ENCODE measurements at places on chromosomes 7 and 10.

- no peak for DNase-seq
Observed at GRCh38 chr7:129227646-129228578, 3.1 kb downstream of the AHCYL2 start.

DNA sequence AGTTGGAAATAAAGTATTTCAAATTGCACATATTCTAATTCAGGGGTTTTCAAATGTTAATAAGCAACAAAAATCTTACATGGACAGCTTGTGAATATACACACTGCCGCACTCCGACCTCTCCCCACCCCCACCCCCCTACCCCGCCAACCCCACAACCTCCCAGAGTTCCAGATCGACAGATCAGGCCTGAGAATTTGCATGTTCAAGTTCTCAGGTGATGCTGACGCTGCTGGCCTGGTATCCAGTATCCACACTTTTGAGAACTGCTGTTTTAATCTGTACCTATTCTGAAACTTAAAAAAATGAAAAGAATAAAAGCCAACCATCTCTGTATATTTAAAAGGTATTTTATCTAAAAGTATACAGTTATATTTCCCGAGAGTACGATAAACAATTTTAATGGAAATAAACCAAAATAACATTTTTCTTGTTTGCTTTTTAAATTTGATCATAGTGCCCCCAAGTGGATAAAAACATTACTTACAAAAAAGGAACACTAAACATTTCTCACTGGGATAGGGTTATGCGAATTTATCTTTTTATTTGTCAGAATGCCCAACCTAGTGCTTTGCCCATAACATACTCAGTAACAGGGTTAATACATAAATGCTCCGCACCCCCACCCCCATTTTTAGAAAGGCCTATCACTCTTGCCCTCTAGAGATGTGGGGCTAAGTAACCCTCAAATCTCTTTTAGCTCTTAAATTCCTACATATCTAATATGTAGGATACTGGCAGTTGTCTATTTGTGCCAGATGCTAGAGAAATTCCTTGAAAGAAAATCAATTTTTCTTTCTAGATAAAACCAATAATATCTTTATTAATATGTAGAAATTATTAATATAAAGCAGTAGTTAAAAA lies 166.3 kb downstream of the RNF133 start:
- no peak for DNase-seq

GRCh38 chr7:6495597-6496262 lies 48.0 kb upstream of the DAGLB start:
- no peak for DNase-seq

DNA sequence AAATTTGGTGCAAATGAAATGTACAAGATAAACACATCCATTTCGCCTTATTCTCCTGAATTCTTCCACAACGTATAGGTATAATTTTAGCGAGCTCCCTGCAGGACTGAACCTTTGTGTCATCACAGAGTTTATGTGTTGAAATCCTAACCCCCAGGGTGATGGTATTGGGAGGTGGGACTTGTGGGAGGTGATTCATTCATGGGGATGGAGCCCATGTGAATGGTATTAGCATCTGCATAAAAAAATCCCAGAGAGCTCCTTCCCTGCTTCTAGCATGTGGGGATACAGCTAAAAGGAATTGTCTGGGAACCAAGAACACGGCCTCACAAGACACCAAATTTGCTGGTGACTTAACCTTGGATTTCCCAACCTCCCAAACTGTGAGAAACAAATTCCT lies 741.4 kb upstream of the VSTM2A start:
- DNase-seq: no peak

DNA sequence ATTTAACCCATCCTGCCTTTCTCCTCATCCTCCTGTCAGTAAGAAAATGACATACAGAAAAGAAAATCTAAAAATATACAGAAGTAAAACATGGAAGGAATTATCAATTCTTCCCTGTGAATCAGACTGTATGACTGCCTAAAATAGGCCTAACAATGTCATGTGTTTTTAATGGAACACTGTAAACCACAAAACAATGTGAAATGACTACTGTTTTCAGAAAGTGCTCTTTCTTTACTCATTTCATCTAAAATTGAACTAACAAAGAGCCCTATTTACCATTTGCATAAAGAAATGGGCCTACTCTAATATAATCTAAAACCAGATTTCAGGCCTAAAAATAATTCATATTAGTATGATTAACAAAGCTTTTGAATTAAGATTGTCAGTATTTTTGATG lies 35.7 kb downstream of the SEMA3E start:
- no peak for DNase-seq

GRCh38 chr10:132453470-132453861 lies 56.5 kb downstream of the PWWP2B start:
- DNase-seq: no peak

GRCh38 chr10:97319671-97320479 lies 804 bp downstream of the FRAT1 start:
- DNase-seq: peak; percentile 51

- DNase-seq: peak; percentile 24
Observed at GRCh38 chr10:104109908-104110662, 11.9 kb upstream of the SFR1 start.

GRCh38 chr7:925601-926000 lies 28.9 kb downstream of the ADAP1 start:
- DNase-seq: peak; percentile 62

DNA sequence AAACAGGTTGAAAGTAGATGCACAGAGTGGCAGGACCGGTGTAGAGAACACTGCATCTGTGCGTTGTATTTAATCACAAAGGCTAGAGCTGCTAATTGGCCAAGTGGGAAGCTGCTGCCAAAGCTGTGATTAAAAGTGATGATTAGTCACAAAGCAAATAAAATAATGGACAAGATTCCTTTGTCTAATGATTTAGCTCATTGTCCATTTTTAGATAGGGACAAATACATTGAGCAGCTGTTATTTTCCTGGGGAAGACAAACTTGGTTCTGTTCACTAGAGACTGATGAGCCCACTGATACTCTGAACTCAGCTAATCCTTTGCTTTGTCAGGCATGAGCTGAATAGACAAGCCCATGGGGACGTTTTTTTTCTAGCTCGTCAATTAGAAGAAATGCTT lies 19.7 kb downstream of the UBE3C start:
- no peak for DNase-seq

GRCh38 chr7:17679458-17679857 lies 260.8 kb downstream of the SNX13 start:
- no peak for DNase-seq

DNA sequence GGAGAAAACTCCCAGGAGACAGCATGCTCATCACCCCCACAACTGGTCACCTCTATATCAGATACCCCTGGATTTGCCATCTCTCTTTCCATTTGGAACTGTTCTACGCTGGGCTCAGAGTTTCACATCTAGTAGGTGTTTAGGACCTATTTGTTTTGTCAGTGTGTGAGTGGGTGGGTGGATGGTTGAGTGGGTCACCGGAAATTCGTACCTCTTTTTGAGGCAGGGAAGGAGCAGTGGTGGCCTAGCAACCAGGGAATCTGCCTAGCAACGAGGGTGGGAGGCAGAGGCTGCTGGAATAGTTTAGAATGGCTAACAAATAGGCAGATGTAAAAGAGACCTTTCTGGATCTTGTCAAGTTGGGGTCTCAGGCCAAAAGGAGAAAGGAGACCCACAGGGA lies 23.2 kb upstream of the SLF2 start:
- no peak for DNase-seq

GRCh38 chr7:131905471-131905973 lies 349.1 kb upstream of the PODXL start:
- no peak for DNase-seq

GRCh38 chr10:78772986-78773530 lies 295.7 kb upstream of the ZMIZ1 start:
- DNase-seq: no peak

- no peak for DNase-seq
Observed at GRCh38 chr7:135857519-135858274, 109.1 kb upstream of the FAM180A start.

GRCh38 chr10:110977662-110978061 lies 58.3 kb downstream of the SHOC2 start:
- DNase-seq: no peak

DNA sequence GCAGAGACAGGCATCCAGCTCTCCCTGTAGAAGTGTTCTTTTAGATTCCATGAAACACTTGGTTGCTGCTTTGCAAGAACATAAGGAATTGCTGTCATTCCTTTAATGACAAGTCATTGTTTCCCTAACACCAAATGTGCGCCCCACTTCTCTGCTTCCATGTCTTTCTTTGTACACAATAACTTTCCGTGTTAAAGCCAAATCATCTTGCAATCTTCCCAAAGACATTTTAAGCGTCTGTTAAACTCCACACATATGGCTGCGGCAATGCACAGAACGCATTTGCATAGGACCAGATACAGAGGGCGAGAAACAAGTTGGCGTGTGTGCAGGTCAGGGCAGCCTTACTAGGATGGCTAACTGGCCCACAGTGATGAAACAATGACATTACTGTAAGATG lies 399.3 kb upstream of the PRKCQ start:
- DNase-seq: no peak

DNA sequence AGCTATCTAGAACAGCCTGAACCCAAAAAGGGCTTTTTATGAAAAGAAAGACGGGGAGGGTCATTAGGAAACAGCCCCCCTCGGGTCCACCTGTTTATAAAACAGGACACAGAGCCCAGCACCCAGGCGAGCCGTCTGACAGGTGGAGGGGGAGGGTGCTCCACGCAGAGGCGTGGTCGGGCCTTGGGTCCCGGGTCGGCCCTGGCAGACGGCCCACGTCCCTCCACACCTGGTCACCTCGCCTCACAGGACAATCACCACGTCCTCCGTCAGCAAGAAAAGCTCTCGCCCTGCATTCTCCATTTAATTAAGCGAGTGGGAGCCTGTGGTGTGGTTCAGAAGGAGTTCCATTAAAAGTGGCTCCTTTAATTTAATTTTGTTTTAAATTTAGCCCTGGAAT lies 42.3 kb upstream of the FOXL3 start:
- no peak for DNase-seq

DNA sequence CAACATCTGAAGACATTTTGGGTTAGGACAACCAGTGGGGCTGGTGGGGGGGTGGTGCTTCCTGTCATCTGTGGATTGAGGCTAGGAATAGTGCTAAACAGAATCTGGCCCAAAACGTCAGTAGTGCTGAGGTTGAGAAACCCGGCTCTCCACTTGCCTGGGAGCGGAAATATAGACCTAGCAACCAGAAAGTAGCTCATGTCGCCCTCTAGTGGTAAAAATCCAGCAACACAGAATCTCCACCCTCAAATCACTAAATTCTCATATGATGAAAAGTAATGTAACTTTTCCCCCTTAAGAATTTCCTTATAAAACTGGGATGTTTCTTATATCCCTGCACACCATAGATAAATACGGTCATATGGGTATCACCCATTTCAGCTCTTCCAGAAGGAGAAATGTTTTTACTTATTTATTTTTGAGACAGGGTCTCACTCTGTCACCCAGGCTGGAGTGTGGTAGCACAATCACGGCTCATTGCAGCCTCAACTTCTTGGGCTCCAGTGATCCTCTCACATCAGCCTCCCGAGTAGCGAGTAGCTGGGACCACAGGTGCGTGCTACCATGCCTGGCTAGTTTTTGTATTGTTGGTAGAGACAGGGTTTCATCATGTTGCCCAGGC lies 34.4 kb downstream of the ZC3HAV1 start:
- DNase-seq: peak; percentile 77

- DNase-seq: no peak
Observed at GRCh38 chr10:113463777-113464176, 89.1 kb upstream of the HABP2 start.

GRCh38 chr10:97760461-97761257 lies 11.1 kb downstream of the SFRP5 start:
- DNase-seq: no peak

DNA sequence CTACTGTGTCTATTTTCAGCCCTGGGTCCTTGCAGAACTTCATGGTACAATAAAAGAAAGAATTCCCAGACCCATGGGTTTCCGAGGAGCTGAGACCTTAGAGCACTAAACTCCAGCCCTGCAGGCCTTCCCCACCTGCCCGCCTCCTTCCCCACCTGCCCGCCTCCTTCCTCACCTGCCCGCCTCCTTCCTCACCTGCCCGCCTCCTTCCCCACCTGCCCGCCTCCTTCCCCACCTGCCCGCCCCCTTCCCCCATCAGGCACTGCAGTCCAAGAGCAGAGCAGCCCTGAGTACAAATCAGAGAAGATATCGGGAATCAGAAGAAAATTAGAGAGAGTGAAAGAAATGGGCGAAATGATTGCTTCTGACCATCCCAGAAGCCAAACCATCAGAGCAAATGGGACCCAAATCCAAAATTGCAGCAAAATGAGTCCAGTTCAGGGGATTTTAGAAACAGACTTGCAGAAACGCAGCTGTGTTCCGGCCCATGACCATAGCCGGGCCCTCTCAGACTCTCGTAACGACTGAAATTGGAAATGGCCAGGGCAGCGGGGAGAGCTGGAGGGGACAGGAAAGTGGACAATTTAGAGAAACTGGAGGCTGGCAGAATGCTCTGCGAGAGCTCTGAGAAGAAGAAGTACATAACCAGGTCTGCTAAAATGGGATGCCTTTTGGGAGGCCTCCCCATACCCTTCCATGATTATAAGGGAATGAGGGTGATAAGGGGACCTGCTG lies 568.4 kb downstream of the TCERG1L start:
- DNase-seq: no peak

- peak; percentile 91 for DNase-seq
Observed at GRCh38 chr10:93124580-93125318, 51.1 kb downstream of the CYP26A1 start.

- no peak for DNase-seq
Observed at GRCh38 chr10:111650088-111650487, 533.5 kb downstream of the GPAM start.

DNA sequence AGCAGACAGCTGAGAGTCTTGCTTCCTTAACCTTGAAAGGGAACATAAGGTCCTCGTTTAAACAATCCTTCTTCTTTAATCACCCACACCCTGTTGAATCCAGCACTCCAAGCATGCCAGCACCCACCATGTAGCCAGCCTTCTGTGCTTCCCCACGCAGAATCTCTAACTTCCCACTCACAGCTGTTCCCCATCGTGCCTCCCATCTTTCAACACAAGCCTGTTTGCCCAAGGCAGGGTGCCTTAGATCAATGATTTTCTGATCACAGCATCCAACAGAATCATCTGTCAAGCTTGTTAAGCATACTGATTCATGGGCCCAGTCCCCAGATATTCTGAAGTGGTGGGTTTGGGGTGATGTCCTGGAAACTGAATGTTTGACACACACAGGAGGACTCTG lies 530.8 kb downstream of the SH2D4B start:
- DNase-seq: no peak

GRCh38 chr10:55629793-55630490 lies 731.1 kb downstream of the ZWINT start:
- DNase-seq: peak; percentile 3
